ENCODE measurements at places on chromosomes 12 and 14.

- H3K36me3 ChIP-seq = no peaks in the 10 kb centered on the region
- no peak for DNase-seq
- peaks cover 6% of the 10 kb centered on the region for H3K4me1 ChIP-seq
- H3K27ac ChIP-seq = peak overlapping the region; percentile 71
Observed at GRCh38 chr14:75041613-75042012, 9.7 kb downstream of the MLH3 start.

DNA sequence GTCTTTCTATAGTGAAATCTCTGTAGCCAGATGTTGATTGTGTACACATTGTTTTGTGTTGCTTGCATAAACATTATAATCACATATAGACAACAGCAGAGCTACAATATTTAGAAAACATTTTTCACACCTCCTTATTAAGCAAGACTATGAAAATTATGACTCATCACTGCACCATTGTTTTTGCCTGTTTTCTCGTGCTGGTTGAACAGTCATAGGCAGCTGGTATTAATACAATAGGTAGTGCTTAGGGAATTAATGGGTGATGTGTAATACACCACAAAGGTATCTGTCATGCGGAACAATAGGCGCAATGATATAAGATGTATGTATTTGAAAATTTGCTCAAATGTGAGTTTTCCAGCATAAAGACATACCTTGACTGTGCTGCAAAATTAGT, 449.3 kb downstream of the FOXG1 start:
- H3K27ac ChIP-seq = no peak overlapping the region
- no peaks in the 10 kb centered on the region for H3K36me3 ChIP-seq
- H3K4me1 ChIP-seq = no peaks in the 10 kb centered on the region
- H3K27me3 ChIP-seq = no peaks in the 10 kb centered on the region
- no peak overlapping the region for H3K4me3 ChIP-seq

DNA sequence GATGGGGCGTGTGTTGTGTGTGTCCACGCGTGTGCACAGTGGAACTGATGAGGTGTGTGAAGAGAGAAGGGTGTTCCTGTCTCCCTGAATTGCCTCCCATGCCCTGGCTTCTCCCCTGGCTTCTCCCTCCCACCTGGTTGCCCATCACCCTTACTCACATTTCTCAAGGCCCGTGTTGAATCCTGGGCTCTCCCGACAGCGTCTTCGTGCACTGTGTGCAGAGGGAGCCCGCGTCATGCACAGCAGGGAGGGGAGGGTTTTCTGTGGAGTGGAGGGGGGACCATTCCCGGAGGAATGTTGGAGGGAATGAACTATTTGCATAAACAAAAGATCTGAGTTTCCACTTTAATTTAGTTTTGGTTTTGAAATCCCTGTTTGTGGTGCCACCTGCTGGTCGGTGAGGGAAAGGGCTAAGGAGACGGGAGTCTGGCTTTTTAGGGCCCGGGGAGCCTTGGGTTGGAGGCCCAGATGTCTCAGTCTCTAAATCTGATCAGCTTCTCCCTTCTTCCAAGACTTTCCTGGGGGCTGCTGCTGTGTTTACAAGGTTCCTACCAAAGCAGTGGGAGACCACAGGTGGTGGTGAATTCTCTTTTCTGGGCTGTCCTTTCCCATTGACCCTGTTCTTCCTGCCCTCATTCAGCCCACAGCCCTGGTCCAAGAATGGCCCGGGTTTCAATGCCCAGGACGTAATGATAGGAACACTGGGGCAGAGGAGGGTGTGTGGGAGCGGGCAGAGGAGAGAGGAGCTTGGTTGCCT, at the start of gene C1R:
Gene C1R, minus strand, starts transcription at position 217 of the 757 bp plus-strand sequence. Its CDS starts 57 bp downstream, at position 160.
- no peaks in the 10 kb centered on the region for H3K36me3 ChIP-seq
- DNase-seq = peak; percentile 84
- peak within 1 kb of the TSS; percentile 20 for H3K27ac ChIP-seq
- H3K4me1 ChIP-seq = peaks cover 11% of the 10 kb centered on the region
- no peaks in the 10 kb centered on the region for H3K27me3 ChIP-seq
- peak within 1 kb of the TSS; percentile 38 for H3K4me3 ChIP-seq

DNA sequence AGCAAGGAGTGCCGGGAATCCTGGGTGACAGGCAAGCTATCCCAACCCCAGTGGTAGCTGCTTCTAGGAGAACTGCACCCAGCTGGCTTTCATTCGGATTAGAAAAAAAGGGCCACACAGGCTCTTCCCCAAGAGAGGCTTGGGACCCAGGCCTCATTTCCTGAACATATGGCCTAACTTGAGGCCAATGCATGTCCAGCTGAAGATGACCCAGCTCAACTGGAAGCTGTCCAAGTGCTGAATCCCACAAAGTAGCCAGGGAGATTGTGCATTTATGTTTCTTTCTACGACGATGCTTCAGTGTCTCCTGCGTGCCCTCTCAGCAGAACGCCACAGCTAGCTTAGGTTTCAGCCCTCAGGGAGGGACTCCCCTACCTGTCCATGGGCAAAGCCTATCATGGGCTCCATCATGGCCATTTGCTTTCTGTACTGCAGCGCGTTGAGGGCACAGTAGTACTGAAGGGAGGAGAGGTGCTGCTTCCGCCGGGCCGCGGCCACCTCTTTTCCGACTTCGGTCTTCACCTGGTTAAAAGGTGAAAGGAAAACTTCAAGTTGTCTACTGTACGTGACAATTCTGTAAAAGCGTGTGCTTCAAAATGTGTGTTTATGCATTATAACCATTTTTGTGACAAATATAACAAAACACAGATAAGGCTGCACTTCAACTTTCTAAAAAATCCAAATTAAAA, 29.1 kb downstream of the APPL2 start:
- H3K27ac ChIP-seq = no peak overlapping the region
- H3K27me3 ChIP-seq = no peaks in the 10 kb centered on the region
- peak; percentile 70 for DNase-seq
- peaks cover 51% of the 10 kb centered on the region for H3K36me3 ChIP-seq

DNA sequence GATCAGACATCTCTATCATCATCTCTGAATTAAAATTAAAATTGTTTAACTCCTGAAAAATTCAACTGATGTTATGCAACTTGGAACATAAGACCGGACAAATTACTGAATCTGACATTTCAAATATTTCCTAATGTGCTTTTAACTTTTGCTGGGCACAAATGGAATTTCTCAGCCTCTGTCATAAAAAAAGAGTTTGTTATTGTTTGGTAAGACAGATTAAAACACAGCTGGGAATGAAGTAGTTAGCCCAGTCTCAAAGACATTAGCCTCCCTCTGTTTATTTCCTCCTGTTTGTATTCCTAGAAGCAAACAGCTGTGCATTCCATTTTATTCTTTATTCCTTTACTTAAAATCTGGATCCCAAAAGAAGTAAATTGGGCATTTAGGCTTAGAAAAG, 29.4 kb downstream of the PLEKHA5 start:
- H3K4me1 ChIP-seq = peaks cover 6% of the 10 kb centered on the region
- H3K36me3 ChIP-seq = no peaks in the 10 kb centered on the region
- peak overlapping the region; percentile 65 for H3K27ac ChIP-seq
- H3K4me3 ChIP-seq = no peak overlapping the region
- DNase-seq = no peak
- H3K27me3 ChIP-seq = no peaks in the 10 kb centered on the region

DNA sequence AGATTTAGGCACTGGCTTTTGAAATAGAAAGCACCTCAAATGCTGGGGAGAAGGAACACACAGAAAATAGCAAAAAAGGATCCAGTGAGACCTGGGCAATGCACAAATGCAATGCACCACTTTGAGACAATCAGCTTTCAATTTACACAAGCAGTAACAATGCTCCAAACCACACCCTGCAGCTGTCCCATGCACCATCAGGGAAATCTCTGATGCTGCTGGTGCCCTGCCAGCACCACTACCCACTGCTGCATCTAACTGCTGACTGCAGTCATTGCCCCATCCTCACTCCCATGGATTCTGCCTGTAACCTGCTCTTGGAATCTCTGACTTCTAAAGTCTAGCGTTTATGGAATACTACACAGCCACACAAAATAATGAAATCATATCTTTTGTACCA, 21.0 kb upstream of the HMGA2 start:
- H3K4me1 ChIP-seq = no peaks in the 10 kb centered on the region
- DNase-seq = no peak
- H3K27ac ChIP-seq = no peak overlapping the region
- no peaks in the 10 kb centered on the region for H3K27me3 ChIP-seq

DNA sequence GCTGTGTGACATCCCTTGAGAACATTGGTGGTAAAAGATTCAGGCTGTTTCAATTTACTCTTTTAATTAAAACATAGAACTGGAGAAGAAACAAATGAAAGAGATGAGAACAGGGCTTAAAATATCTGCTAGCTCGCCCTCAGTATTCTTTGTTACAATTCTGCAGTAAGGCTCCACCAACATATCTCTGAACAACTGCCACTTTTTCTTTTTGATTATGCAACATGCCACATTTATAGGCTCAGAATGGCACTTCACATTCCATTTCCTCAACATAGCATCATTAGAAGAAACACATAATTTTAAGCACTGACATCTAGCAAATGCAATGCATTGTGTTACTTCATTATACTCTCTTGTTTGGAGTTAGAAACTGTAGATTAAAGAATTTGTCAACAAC, 1315.2 kb downstream of the LRFN5 start:
- no peaks in the 10 kb centered on the region for H3K27me3 ChIP-seq
- DNase-seq = no peak
- H3K4me1 ChIP-seq = no peaks in the 10 kb centered on the region
- H3K27ac ChIP-seq = no peak overlapping the region

DNA sequence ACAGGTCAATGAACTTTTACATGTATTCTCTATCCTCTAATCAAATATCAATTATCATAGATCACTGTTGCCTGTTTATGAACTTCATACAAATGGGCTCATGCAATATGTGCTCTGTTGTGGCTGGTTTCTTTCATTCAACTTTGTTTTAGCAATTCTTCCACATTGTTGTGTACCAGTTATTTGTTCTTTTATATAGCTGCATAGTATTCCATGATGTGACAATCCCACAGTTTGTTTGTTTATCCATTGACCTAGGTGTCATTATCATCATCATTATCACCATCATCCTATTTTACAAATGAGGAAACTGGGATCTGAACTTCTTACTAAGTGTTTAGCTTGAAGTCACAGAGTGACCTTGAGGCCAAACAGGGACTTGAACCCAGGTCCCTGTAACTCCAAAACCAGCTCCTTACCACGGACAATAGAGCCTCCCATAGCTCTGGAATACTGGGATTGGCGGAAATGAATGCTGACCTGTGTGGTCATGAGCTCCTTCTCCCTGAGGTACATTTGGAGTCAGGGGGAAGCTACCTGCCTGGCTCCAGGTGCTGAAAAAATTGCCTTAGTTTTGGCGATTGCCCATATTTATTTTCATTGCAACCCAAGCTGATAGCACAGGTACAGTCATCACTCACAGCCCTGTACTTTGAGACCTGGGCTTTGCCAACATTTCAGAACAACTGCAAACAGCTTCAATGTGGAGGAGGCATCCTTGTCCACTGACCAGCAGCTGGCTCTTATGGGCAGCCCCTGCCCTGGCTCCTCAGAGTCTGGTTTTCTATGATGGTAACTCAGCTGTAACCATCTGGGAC, 9.2 kb downstream of the ZFP36L1 start:
- no peaks in the 10 kb centered on the region for H3K27me3 ChIP-seq
- DNase-seq = peak; percentile 69
- H3K27ac ChIP-seq = peak overlapping the region; percentile 85
- peaks cover 60% of the 10 kb centered on the region for H3K4me1 ChIP-seq

DNA sequence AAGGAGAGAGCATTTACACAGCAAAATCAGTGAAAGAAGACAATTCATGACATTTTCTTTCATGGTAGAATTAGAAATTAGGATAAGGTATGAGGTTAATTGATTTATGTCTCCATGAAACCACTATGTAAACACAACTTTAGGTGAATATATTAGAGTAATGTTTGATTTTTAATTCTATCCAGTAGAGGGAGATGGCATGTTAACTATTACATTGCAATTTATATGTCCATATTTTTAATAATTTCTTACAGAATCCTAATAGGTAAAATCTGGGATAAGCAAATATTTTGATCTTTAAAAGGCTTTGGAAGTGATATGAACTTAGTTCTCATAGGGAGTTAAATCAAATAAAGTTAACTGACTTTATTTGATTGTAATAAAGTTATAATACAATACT, 373.4 kb upstream of the PDE3A start:
- H3K4me1 ChIP-seq = peaks cover 14% of the 10 kb centered on the region
- no peaks in the 10 kb centered on the region for H3K27me3 ChIP-seq

DNA sequence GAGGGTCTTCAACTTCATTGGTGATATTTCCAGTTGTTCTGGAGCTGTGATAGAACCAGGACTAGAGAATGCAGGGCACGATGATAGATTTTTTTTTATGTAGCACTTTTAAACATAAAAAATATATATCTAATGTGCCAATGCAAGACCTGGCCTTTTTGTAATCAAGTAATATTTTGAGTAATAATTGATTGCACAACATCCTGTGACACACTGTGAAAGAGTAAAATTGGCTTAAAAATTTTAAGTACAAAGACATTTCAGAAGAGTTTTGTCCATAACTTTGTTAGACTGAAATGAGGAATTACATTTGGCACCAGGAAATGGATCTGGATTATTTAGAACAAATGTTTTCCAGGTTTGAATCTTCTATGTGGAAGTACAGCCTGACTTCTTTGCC, 22.1 kb downstream of the PRKCH start:
- DNase-seq = no peak
- H3K27ac ChIP-seq = peak overlapping the region; percentile 71
- H3K36me3 ChIP-seq = no peaks in the 10 kb centered on the region
- H3K27me3 ChIP-seq = no peaks in the 10 kb centered on the region
- H3K4me3 ChIP-seq = no peak overlapping the region
- H3K4me1 ChIP-seq = no peaks in the 10 kb centered on the region

DNA sequence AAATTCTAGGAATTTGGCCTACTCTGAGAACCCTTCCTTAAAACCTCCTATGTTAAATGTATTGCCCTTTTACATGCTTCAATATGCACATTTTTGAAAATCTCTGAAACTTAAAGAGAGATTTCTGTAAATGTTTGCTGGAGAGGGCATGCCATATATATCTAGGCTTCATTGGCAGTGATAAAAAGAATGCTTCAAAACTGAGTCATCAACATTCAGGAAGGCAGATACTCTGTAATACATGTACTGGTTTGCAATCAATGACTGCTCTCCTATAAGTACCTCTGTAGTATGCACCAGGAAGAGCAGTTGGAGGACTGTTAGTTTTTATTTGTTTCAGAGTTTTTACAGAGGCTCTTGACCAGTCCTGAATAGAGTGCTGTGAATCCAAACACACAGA, 739.9 kb downstream of the SLC16A7 start:
- no peaks in the 10 kb centered on the region for H3K4me1 ChIP-seq
- H3K4me3 ChIP-seq = no peak overlapping the region
- H3K36me3 ChIP-seq = no peaks in the 10 kb centered on the region
- no peaks in the 10 kb centered on the region for H3K27me3 ChIP-seq

- H3K36me3 ChIP-seq = no peaks in the 10 kb centered on the region
- no peak for DNase-seq
- no peak overlapping the region for H3K4me3 ChIP-seq
- peaks cover 7% of the 10 kb centered on the region for H3K4me1 ChIP-seq
Observed at GRCh38 chr14:67491741-67492507, 3.4 kb upstream of the TMEM229B start.

- H3K27me3 ChIP-seq = no peaks in the 10 kb centered on the region
- no peak for DNase-seq
- peaks cover 3% of the 10 kb centered on the region for H3K36me3 ChIP-seq
- H3K4me3 ChIP-seq = no peak overlapping the region
- H3K4me1 ChIP-seq = no peaks in the 10 kb centered on the region
Observed at GRCh38 chr14:100129161-100129589, 30.3 kb downstream of the DEGS2 start.

GRCh38 chr12:118430516-118430915, 54.2 kb downstream of the SUDS3 start:
- H3K27ac ChIP-seq = no peak overlapping the region
- no peaks in the 10 kb centered on the region for H3K27me3 ChIP-seq
- H3K4me3 ChIP-seq = no peak overlapping the region

GRCh38 chr12:38744041-38744440, 161.3 kb downstream of the CPNE8 start:
- H3K4me1 ChIP-seq = no peaks in the 10 kb centered on the region
- H3K27me3 ChIP-seq = no peaks in the 10 kb centered on the region
- H3K36me3 ChIP-seq = no peaks in the 10 kb centered on the region
- no peak for DNase-seq
- H3K27ac ChIP-seq = no peak overlapping the region
- no peak overlapping the region for H3K4me3 ChIP-seq
